AG09309 (cell line): ENCODE measurements at places on chromosomes 12 and 14.

- no peak for DNase-seq
Measured at GRCh38 chr12:131729254-131729955, 18.5 kb downstream of the SFSWAP start.

DNA sequence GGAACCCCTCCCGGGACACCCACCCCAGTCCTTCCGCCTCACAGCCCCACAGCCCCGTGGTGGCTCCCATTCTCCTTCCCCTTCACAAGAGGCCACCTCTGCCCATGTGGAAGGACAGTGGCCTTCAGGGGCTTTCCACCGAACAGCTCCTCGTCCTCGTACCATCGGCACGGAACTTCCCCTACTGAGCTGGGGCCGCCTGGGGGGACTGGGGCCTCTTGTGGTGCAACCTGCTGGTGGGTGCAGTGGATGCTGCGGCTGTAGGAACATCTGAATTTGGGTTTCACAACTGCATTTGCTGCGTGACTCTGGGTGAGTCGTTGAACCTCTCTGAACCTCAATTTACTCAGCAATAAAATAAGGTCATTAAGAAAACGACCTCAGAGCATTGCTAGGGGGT is 50.9 kb downstream of the RFLNA start:
- DNase-seq = no peak

GRCh38 chr12:2613326-2614073 is 181.3 kb upstream of the FKBP4 start:
- DNase-seq = peak; percentile 91

DNA sequence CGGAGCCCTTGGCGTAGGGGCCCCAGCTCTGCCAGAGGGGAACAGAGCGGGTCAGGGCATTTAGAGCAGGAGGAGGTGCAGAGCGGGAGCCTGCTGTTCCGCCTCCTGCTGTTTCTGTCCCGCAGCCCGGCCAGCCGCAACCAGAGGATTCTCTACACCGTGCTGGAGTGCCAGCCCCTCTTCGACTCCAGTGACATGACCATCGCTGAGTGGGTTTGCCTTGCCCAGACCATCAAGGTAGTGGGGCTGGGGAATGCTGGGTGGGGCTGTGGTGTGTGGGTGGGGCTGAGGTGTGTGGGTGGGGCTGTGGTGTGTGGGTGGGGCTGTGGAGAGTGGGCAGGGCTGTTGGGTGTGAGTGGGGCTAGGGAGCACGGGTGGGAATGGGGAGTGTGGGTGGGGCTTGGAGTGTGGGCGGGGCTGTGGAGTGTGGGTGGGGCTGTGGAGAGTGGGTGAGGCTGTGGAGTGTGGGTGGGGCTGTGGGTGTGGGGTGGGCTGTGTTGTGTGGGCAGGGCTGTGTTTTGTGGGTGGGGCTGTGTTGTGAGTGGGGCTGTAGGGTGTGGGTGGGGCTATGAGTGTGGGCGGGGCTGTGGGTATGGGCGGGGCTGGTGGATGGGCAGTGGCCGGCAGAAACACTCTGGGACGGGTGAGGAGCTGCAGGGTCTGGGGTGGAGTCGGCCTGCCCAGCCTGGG is 8.0 kb downstream of the ASPG start:
- DNase-seq = no peak

- no peak for DNase-seq
Measured at GRCh38 chr12:54588110-54588889, at the start of gene PPP1R1A. Gene PPP1R1A, minus strand, starts transcription at chr12:54588659. Its CDS starts 171 bp downstream, at chr12:54588488.

DNA sequence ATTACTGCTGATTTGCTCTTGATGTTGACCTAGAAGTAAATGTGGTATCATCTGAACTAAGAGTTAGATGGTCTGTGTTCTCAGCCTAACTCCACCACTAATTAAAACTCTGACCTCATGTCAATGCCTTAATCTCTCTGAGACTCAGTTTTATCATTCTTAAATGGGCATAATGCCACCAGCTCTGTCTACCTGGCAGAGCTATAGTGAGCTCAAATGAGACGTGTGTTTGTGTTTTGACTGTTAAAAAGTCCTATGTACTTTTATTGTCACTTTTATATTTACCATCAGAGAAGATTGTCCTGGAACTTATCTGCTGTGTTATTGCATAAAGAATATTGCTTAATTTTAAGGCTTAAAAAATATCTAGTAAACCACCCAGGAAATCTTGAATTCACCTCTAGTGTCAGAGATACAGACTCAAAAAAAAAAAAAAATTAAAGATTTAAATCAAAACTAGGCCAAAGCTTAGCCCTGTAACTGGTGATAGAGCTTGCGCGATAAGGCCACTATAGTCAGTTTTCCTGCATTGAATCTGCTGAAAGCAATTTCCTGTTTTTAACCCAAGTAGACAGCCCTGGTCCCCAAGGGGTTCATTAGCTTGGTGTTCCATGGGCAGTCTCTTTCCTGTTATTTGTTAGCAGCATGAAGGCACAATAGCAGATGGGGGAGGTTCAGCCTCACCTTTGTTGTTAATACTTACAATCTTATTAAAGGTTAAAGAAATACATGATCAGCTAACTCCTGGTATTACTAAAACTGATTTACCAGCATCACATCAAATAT is 261.8 kb downstream of the ATP23 start:
- no peak for DNase-seq

DNA sequence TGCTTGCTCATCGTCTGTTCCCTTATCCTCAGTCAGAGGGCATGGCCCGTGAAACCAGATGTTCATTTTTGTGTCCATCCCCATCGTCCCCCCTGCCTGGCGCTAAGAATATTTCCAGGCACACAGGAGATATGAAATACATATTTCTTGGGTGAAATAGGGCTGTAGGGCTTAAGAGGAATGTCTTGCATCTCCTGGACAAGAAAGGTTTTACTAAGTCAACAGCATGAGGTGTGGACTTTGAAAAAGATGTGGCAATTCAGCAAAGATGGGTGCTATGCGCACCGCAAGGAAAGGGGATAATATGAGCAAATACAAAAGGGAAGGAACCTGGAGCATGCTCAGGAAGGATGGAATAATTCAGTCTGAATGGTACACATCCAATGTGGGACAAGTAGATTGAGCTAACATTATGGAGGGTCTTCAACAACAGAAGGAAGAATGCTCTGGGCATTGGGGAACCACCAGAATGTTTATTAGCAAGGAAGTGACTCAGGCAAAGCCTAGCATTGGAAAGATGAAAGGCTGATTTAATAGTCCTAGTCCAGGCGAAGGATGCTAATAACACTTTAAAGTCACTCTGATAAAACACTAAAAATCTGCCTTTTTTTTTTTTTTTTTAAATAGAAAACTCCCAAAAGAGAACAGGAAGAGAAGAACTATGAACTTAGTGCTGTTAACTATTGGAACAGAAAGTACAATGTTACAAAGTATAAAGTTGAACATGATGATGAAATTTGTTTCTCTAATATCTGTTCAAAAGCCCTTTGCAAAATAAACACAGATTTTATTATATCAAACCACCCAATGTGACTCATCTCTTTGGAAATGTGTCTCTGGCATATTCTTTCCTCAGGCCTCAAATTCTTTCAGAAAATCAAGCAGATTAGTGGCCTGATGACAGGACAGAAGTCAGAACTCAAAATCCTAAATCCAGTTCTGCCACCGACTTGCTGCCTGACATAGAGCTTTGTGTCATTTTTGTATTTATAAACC is 449.5 kb downstream of the BCAT1 start:
- DNase-seq = peak; percentile 4

- DNase-seq = no peak
Measured at GRCh38 chr14:89667983-89668382, 250.9 kb upstream of the FOXN3 start.

- no peak for DNase-seq
Measured at GRCh38 chr12:123384318-123384993, 524 bp downstream of the KMT5A start.

GRCh38 chr12:77893918-77894317 is 63.2 kb downstream of the NAV3 start:
- no peak for DNase-seq

GRCh38 chr14:105838591-105839424 is 312.4 kb downstream of the TMEM121 start:
- no peak for DNase-seq

- DNase-seq = no peak
Measured at GRCh38 chr14:100153560-100153959, 5.9 kb downstream of the DEGS2 start.

DNA sequence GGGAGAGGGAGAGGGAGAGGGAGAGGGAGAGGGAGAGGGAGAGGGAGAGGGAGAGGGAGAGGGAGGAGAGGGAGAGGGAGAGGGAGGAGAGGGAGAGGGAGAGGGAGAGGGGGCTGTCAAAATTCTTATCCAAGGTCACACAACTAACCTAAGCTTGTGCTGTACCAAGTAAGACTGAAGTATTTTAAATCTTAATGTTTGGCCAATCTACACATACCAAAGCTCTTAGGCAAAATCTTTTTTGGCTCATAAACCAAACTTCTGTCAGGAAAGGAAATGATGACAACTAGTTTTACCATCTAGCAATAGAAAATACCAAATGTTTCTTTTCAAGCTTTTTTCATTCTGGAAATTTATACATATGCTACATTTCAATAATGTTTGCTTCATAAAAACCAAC is 33.8 kb downstream of the CCDC38 start:
- no peak for DNase-seq
